ENCODE measurements at places on chromosomes 6 and 20.

- DNase-seq, result no peak
Measured at GRCh38 chr6:11798538-11798937, 19.9 kb upstream of the ADTRP start.

GRCh38 chr20:59579404-59580145, 24.8 kb upstream of the PHACTR3 start:
- DNase-seq, result no peak

GRCh38 chr20:2902291-2902690, 29.0 kb downstream of the PTPRA start:
- no peak for DNase-seq

- DNase-seq, result no peak
Measured at GRCh38 chr6:122580737-122581136, 29.5 kb upstream of the PKIB start.

- DNase-seq, result no peak
Measured at GRCh38 chr20:21063276-21063675, 42.9 kb downstream of the LINC00237 start.

DNA sequence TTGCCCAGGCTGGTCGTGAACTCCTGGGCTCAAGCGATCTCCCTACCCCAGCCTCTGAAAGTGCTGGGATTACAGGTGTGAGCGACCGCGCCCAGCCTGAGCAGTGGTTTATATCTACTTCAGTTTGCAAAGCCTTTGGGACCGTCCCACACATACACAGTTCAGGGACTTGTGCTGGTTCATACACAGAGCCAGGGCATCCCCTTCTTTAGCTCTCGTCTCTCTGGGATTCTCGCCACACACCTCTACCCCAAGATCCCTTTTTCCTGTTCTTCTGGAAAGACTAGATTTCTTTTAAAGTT, 12.5 kb downstream of the CAP2 start:
- DNase-seq, result no peak

DNA sequence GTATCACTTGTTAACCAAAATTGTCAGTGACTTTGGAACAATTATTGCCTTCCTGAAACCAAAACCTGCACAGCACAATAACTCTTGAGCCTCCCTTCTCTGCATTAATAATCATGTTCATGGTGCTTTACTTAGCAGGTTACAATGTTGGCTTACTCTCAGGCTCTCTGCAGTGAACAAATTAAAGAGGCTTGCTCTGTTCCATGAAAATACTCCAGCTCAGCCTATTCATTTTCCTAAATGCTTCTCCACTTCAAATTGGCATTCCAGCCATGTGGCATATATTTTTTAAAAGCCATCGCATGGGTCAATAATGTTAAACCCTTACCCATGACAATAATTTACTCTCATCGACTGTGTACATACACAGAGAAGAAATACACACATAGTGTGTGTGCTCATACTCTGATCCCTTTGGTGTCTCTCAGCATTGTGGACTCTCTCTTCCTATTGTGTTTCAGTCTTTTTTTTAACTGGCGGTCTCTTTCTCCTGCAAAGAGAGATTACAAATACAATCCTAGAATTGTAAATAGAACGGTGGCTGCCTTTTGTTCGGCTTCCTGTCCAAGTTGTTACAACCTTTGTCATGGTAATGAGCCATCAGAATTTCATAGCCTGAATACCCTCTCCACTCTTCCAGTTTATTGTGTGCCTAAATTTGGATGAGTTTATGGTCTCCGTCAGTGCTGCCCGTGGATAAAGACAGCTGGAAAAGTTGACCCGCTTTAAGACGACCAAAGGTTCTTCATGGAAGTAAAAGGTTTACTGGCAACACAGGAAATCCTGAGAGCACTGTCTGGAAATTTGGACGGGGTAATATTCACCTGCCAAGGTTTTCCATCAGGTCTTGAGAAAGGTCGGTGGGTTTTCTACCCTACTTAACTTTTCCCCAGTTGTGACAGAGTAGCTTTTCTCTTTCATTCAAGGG, 263.6 kb downstream of the CD83 start:
- no peak for DNase-seq

GRCh38 chr6:157724138-157724820, 98.8 kb upstream of the SNX9 start:
- DNase-seq, result no peak

DNA sequence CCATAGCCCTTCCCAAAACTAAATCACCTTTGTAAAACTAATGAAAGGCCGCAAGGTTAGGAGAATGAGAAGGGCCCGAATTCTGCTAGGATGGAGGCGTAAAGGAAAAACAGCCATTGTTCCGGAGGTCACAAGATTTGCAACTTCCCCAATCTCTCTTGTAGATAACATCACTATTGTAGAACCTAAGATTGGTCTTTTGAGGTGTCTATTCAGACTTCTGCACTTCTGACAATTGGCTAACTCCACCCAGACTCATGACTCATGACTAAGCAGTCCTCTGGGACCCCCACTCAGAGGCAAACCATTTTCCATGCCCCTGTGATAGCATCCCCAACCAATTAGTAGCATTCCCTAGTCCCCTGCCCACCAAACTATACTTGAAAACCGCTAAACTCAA, 210.5 kb upstream of the SHLD1 start:
- DNase-seq, result no peak

DNA sequence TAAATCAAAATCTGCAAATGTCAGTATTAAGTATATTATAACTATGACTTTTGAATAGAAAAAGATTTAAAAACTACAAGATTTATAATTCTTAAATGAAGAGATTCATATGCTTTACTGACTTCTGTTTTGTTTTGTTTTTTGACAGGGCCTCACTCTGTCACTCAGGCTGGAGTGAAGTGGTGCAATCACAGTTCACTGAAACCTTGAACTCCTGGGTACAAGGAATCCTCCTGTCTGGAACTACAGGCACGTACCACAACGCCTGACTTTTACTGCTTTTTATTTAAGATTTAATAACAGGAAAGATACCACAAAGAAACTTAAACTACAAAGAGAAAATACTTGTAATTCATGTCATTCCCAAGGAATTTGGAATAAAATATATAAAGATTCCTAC, 940.2 kb upstream of the CITED2 start:
- DNase-seq, result no peak

DNA sequence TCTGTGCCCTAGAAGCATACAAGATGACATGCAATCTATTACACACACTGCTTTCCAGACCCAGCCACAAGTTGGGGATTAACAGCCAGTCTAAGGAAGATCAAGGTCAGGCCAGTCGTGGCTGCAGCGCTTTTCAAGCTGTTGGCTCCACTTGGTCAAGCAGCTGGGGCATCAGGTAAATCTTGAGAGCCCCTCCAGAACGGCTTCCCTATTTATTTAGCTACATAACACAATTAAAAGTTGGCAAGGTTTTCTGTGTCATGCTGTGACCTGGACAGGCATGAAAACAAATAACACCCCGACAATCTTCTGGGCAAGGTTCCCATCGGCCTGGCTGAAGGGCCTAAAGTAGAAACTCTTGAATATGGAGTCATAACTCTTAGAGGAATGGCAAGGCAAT, 524.3 kb downstream of the PRKN start:
- no peak for DNase-seq

Data from CD4-positive, alpha-beta T cell (primary cell).